NCI-H460 (cell line): ENCODE measurements at places on chromosomes 2 and 18. TPM values are rescaled to one million over a fixed set of nuclear protein-coding genes. Genes with fewer than 3 reads are reported as not detected.

Gene PECR
- 36.2 and 50.9 TPM in 2 replicates for total RNA-seq

Gene LIPG
- total RNA-seq: 1.2 and 1.9 TPM in 2 replicates

Gene RAB27B
- 28.5 and 30.4 TPM in 2 replicates for total RNA-seq

Gene PJVK
- total RNA-seq: 0.40 and 1.0 TPM in 2 replicates

Gene SLC25A52
- total RNA-seq: not detected in 2 replicates

Gene FARP2
- 29.2 and 30.4 TPM in 2 replicates for total RNA-seq

Gene NETO1
- not detected in 2 replicates for total RNA-seq

Gene UGT1A10
- total RNA-seq: not detected in 2 replicates

Gene CD28
- 0.06 TPM in 1 of 2 replicates, not detected in the other for total RNA-seq

Gene REG3G
- total RNA-seq: not detected in 2 replicates

Gene ING5
- 39.0 and 39.1 TPM in 2 replicates for total RNA-seq

Gene FIGN
- total RNA-seq: 2.7 and 3.6 TPM in 2 replicates

Gene MOGAT1
- not detected in 2 replicates for total RNA-seq

Gene AMER3
- total RNA-seq: not detected in 2 replicates

Gene NDUFAF7
- 16.6 and 21.0 TPM in 2 replicates for total RNA-seq

Gene TEX44
- not detected in 2 replicates for total RNA-seq

Gene SERPINB8
- 52.9 and 54.6 TPM in 2 replicates for total RNA-seq

Gene DYNAP
- not detected in 2 replicates for total RNA-seq

Gene SDC1
- total RNA-seq: 27.3 and 31.7 TPM in 2 replicates

Gene TGFA
- total RNA-seq: 0.64 and 1.3 TPM in 2 replicates

Gene PRSS56
- total RNA-seq: not detected in 2 replicates

Gene EFR3B
- 6.9 and 7.0 TPM in 2 replicates for total RNA-seq

Gene C2orf66
- 0.58 and 0.84 TPM in 2 replicates for total RNA-seq

Gene EDAR
- not detected in 2 replicates for total RNA-seq

Gene KLF11
- total RNA-seq: 14.0 and 15.0 TPM in 2 replicates

Gene LRRTM4
- 0.05 TPM in 1 of 2 replicates, not detected in the other for total RNA-seq

Gene RAX
- total RNA-seq: not detected in 2 replicates

Gene LHCGR
- 0.32 and 0.40 TPM in 2 replicates for total RNA-seq

Gene POTEJ
- not detected in 2 replicates for total RNA-seq

Gene DCC
- total RNA-seq: 0.03 and 0.05 TPM in 2 replicates

Gene PLGLB2
- total RNA-seq: 0.35 and 0.47 TPM in 2 replicates

Gene GALR1
- not detected in 2 replicates for total RNA-seq

Gene LYPD1
- total RNA-seq: 32.4 and 34.4 TPM in 2 replicates

Gene SERPINB3
- total RNA-seq: 0.15 and 0.23 TPM in 2 replicates

Gene PROC
- total RNA-seq: 0.15 TPM in 1 of 2 replicates, not detected in the other

Gene MDH1B
- total RNA-seq: 0.35 and 0.64 TPM in 2 replicates

Gene SEMA4F
- total RNA-seq: 6.4 and 7.1 TPM in 2 replicates

Gene FSIP2
- 0.05 TPM in 1 of 2 replicates, not detected in the other for total RNA-seq

Gene SP100
- total RNA-seq: 50.5 and 69.7 TPM in 2 replicates

Gene REG3A
- total RNA-seq: not detected in 2 replicates

Gene FBXO15
- total RNA-seq: 1.1 and 1.5 TPM in 2 replicates

Gene REG1B
- total RNA-seq: not detected in 2 replicates

Gene CPLX4
- not detected in 2 replicates for total RNA-seq

Gene DNAH7
- total RNA-seq: 0.20 and 0.92 TPM in 2 replicates

Gene THOC1
- total RNA-seq: 43.0 and 55.6 TPM in 2 replicates

Gene RPE
- total RNA-seq: 77.7 and 87.3 TPM in 2 replicates

Gene SETBP1
- total RNA-seq: 2.0 and 2.5 TPM in 2 replicates

Gene PASK
- 2.1 and 4.9 TPM in 2 replicates for total RNA-seq

Gene TFCP2L1
- total RNA-seq: 0.02 and 0.09 TPM in 2 replicates

Gene GALNT14
- total RNA-seq: 21.8 and 24.5 TPM in 2 replicates

Gene SCTR
- not detected in 2 replicates for total RNA-seq

Gene CYP27C1
- total RNA-seq: not detected in 2 replicates

Gene NTSR2
- total RNA-seq: not detected in 2 replicates

Gene SLC23A3
- 1.4 and 1.7 TPM in 2 replicates for total RNA-seq

Gene SPP2
- total RNA-seq: not detected in 2 replicates

Gene ALLC
- total RNA-seq: not detected in 2 replicates
